ENCODE measurements at places on chromosomes 7 and 10.

GRCh38 chr7:104643587-104644217, 315.3 kb downstream of the LHFPL3 start:
- DNase-seq, result no peak

DNA sequence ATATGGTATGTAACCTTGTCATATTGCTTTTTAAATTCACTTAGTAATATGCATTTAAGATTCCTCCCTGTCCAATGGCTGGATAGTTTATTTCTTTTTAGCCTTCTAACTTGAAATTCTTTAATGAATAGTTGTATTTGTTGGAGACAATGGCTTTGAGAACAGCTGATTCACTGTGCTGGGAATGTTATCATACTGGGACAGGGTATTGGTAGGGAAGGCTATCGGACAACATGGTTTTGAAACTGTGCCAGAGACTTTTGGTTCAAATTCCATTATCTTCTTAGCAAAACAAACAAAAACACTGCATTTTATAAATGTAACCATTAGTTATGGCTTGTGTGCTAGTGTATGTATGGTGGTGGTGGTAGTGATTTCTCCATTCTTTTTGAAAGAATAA, 517.1 kb upstream of the ANKRD30A start:
- no peak for DNase-seq

- no peak for DNase-seq
Observed at GRCh38 chr10:48458662-48459048, 146.2 kb downstream of the ARHGAP22 start.

- no peak for DNase-seq
Observed at GRCh38 chr10:67697724-67698131, 1.7 kb upstream of the CTNNA3 start.

DNA sequence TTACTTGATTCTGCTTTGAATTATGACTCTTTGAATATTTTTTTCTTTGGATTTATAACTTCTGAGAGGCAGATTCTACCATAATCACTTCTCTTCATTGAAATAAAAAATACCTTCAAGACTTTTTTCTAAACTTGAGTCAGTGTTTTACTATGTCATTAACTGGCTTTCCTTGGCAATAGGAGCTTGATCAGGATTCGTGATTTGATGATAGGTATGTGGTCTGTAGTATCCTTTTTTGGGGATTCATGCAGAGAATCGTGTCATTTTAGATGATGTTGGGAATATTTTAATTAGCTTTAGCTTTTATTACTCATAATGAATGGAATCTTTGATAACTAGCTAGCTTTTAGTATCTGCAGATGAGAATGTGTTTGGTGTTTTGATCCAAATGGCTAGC, 83.3 kb downstream of the PHTF2 start:
- DNase-seq, result no peak

GRCh38 chr7:95470452-95470851, 15.3 kb upstream of the ASB4 start:
- no peak for DNase-seq

DNA sequence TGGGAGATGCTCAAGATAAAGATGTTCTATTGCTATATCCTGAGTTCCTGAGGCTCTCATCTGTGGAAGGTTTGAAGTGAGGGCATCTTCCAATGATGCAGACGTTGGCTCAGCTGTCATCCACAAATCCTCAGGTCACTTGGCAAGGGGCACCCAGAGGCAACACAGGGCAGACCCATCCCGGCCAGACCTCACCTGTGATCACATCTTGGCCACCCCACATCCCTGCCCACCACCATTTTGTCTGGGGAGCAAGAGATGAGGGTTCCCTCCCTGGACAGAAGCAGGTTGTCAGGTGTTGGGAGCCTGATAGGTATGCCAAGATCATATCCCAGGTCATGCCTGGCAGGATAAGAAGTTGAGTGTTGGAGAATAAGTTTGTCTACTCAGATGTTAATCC, 918.2 kb upstream of the ZNF722 start:
- DNase-seq, result no peak

DNA sequence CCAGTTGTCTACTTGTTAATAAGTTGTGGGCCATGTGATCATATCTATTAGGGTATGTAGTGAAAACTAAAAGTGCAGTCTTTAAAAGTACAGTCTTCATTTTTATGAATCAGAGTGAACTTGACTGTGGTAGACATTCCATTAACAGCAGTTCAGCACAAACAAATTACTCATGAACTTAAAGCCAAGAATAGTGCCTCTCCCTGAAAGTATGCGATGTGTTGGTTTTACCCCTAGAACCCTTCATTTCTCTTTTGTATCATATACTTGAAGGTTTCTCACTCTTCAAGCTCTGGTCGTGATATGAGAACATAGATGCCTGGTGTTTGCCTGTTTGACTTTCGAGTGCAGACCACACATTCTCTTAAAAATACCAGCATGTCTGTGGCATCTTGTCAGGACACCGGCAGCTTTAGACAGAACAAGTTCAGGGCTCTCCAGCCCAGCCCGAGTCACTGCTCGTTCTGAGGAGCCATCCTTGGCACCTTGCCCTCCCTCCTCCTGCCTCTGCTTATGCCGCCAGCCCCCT, 159.3 kb downstream of the LCOR start:
- DNase-seq, result no peak

DNA sequence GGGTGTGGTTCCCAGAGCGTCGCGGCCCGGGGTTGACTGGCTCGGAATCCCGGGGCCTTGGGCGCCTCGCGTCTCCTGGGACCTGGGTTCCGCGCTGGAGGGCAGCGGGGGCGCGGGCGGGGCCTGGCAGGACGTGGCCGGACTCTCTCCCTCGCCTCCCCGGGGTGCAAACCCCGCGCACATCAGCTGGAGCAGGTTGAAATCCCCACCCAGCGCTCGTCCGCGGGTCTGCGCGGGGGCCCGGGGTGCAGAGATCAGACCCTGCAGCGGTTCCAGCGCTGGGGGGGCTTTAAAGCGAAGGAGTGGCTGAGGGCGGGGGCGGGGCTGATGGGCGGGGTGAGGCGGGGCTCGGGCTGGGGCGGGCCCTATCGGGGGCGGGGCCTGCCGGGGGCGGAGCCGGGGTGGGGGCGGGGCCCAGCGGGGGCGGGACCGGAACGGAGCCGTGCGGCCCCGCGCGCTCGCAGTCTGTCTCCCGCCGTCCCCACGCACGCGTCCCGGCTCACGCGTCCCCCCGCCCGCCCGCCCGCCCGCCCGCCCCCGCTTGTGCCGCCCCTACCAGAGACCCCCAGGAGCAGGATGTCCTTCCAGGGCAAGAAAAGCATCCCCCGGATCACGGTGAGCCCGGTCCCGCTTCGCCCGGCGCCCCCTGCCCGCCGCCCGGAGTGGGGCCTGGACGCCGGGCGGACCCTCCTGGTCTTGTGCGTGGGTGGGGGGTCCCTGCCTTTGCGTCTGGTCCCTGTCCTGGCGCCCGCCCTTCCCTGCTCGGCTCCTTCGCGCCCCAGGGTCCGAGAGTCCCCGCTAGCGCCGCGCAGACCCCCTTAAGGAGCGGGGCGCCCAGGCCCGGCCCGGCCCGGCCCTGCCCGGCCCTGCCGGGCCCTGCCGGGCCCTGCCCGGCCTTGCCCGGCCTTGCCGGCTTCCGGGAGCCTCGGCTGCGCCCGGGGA, at the start of gene DPYSL4:
TSS of gene DPYSL4 (plus strand) at position 461 of the 942 bp plus-strand sequence. CDS start at position 577, 116 bp downstream.
- no peak for DNase-seq

DNA sequence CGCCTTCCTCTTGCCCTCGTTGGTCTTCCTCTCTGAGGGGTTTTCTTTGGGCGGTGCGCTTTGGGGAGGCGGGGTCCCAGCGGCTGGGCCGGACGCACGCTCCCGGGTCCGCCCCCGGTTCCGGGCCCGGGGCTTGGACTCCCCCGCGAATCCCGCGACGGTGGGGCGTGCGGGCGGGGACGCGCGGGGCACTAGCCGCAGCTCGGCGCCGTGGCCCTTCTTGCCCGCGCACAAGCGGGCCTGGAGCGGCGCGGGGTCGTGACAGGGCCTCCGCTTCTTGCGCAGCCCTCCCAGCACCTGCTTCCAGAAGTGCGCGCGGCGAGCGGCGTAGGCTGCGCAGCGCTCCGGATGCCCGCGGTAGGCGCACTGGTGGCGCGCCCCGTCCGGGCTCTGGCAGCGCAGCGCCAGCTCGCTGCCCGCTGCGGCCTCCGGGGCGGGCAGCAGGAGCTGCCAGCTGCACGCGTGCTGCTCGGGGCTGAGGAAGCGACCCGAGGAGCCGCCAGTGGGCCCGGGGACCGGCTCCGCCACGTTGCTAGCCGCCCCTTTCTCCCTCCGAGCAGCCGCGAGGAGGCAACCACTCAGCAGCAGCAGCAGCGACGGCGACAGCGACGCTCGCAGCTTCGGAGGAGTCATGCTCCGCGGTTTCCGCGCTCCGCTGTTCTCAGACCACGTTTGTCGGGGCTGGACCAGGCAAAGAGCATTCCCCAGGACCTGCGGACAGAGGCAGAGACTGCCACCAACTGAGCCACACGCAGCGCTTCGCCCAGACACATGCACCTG, 759 bp downstream of the FGFBP3 start:
- DNase-seq, result peak; percentile 86

- DNase-seq, result no peak
Observed at GRCh38 chr10:47154762-47155161, 145.2 kb upstream of the GDF10 start.

DNA sequence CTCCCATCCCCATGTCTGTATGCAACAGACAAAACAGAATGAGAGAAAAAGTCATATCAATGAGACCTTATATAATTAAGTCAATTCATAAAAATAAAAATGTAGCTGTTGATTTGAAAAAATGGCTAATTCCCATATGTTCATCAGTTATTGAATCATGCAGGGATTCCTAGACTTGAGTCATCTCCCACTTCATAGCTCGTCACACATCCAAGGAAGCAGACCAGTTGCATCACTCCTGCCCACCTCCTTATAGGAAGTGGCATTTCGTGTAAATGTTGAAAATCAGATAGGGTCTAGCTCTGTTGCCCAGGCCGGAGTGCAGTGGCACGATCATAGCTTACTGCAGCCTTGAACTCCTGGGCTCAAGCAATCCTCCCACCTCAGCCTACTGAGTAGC, 56.1 kb upstream of the SH2B2 start:
- DNase-seq, result no peak

GRCh38 chr10:64116707-64117106, 595.5 kb downstream of the REEP3 start:
- no peak for DNase-seq

DNA sequence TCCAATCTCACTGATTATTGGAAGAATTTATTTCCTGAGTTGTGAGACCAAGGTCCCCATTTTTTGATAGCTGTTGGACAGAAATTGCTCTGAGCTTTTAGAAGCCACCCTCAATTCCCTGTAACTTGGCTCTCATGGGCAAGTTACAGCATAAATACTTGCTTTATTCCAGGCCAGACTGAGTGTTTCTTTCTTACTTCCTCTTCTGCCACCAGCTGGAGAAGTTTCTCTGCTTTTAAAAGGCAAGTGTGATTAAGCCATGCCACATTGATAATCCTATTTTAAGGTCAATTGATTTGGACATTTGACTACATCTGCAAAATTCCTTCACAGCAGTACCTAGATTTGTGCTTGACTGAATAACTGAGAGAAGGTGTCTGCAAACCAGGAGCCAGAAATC, 14.1 kb upstream of the TAS2R41 start:
- no peak for DNase-seq

- DNase-seq, result no peak
Observed at GRCh38 chr10:62844280-62845011, 28.3 kb upstream of the EGR2 start.

DNA sequence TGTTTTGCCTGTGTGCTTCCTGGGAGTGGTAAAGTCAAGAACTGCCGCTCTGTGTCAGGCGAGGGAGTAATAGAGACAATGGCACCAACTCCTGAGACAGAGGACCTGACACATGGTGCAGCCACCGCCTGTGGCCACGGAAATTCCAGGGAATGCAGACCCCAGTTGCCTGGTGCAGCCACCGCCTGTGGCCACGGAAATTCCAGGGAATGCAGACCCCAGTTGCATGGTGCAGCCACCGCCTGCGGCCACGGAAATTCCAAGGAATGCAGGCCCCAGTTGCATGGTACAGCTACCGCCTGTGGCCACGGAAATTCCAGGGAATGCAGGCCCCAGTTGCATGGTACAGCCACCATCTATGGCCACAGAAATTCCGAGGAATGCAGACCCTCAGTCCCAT, 8.7 kb downstream of the DIP2C start:
- no peak for DNase-seq

DNA sequence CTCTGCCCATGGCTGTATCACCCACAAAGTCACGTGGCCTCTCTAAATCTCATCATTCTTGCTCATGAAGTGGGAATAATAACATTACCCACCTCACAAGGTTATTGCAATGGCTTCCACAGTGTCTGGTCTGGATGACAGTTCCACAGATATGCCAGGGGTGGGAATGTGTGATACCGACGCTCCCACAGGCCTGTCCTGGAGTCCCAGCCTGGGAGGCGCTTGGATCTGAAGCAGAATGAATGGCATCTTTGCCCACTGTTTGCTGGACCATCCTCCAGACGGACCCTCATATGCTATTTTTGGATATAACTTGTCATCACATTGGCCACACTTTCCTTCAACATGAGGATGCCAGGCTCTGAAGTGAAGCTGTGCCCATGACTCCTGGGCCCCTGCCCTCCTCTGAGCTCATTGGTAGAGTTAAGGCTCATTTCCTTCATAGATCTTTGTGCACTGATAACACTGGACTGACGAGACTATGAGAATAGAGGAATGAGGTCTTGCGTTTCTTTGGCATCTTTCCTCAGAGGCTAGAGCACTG, 279.8 kb upstream of the ZNF32 start:
- no peak for DNase-seq

DNA sequence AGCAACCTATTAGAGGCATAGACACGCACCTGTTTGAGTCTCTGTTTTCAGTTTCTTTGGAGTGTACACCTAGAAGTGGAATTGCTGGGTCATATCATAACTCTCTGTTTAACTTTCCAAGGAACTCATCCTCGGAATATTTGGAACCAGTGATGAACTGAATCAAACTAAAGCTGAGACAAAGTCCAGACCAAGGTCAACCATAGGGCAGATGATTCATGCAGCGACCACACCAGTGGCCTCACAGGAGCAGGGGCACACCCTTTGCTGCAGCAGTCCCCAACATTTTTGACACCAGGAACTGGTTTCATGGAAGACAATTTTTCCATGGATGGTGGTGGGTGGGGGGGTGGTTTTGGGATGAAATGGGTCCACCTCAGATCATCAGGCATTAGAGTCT, 4.9 kb upstream of the OPTN start:
- DNase-seq, result no peak
